ENCODE measurements at places on chromosomes 4 and X.

DNA sequence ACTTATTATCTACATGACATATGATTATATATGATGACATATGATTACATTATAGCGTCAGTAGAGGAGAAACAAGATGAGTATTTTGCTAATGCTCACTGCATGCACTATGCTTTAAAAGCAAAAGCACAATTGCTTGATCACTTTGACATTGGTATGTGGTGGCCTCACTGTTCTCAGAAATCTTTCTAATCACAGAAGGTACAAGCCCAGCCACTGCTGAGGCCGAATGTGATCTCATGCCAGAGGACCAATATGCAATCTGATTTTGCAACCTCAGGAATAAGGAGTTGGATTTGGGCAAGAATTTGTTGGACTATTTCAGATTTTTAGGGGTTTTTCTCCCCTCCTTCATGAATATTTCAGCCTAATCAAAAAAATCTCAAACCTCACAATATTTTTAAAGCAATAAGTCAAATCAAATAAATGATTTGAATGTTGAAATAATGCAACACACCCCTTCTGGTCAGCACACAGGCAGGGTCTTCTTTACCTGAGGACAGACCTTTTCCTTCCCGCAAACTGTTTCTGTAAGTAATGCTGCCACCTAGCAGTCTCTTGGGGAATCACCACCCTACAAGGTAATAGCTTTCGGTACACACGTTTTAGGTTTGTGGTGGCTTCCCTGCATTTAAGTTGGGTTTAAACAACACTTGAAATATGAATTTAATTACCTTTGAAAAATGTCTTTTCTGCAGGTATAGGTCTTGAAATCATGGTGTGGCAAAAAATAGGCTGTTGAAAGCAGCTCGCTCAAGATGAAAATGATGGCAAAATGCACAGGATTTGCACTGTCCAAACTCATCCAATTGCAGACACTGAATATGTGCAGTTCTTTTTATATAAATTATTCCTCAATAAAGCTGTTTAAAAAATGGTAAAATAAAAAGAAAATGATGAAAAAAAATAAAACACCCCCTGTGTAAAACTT lies 4.8 kb upstream of the CXCL13 start:
- DNase-seq: peak; percentile 22

DNA sequence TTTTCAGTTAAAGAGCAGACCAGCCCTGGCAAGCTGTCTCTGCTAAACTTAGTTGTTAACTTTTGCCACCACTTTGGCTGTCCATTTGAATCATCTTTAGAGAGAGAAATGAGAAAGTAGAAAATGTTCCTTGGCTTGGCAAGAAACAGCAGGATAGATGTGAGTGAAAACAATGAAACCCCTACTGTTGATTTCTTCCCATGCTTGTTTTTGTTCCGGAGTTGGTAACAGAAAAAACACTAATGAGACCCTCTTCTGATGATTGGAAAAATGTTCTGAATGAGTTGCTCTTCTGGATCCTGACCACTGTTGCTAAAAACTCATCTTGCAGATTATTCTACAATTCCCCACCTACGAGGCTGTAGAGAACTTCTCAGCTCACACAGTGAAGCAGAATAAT lies 203.3 kb downstream of the MAPK10 start:
- no peak for DNase-seq

GRCh38 chrX:105650986-105651385 lies 171.4 kb upstream of the NRK start:
- no peak for DNase-seq

DNA sequence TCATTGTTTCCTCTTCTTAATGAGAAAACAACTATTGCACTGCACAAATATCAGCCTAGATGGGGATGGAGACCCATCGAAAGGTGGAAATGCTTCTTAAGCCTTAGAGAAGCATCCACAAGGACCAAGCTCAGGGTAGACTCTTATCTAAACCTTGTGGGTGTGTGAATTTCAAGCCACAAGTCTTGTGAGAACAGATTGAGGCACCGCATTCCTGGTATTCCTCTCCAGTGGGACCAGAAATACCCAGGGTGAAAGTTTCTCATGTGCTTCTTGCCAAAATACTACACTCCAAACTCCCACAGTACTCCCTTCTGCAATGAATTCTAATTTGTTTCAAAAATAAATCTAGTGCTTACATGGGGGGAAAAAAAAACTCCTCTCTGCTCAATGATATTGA lies 375.6 kb downstream of the PDGFC start:
- DNase-seq: no peak

DNA sequence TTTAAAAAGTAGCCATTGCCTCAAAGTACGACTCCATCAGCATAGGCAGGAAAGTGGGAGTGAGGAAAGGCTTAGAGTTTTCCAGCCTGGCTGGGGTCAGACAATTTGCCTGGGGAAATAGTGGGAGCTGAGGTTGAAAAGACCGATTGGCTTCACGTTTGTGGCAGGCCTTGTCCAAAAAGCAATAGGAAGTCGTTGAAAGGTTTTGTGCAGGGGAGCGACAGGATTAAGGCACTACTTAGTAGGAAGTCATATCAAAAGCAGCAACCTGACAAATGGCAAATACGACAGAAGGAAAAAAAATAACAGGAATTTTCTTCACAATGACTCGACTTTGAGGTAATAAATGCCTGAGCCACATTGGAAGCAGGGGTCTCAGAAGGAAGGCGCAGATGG lies 691 bp upstream of the EREG start:
- DNase-seq: no peak

DNA sequence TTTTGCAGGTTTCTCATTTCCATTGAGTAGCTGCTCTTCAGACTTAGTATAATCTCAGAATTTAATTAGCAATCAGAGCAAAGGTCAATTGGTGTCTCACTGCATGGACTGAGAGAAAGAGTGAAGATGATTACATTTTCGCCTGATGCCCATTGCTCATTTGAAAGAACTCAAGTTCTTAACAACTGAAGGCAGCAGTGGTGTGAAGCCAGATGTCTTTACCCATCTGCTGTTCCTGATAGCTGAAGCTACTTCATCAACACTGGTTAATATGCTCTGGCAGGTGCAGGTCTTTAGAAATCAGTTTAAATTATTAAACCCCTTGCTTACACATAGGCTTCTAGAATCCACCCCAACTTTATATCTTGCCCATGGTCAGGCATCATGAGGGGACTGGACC lies 64.5 kb upstream of the FRAS1 start:
- DNase-seq: no peak

GRCh38 chr4:121551881-121552280 lies 144.9 kb downstream of the ANXA5 start:
- DNase-seq: no peak

GRCh38 chrX:54042609-54043021 lies 1.7 kb downstream of the PHF8 start:
- DNase-seq: no peak

GRCh38 chr4:77820649-77821561 lies 1.7 kb upstream of the CNOT6L start:
- DNase-seq: no peak

- no peak for DNase-seq
These were observed 45.1 kb downstream of the ASIC5 start for GRCh38 chr4:155820887-155821518.

DNA sequence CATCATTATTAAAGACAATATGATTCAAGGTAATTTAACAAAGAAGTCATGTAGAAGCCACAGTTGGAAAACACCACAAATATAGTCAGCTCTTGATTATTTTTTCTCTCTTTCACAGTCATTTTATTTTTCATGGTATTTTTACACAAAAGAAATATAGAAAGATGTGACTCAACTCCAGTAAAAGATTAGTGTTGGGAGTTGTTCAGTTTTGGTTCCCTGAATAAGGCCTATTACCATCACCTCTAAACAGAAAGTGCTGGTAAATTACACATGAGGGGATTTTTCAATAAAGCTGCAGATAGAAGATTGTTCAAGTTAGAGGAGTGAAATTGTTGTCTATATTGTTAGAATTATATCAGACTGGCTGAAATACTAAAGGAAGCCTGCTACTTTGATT lies 107.0 kb downstream of the DDIT4L start:
- no peak for DNase-seq

DNA sequence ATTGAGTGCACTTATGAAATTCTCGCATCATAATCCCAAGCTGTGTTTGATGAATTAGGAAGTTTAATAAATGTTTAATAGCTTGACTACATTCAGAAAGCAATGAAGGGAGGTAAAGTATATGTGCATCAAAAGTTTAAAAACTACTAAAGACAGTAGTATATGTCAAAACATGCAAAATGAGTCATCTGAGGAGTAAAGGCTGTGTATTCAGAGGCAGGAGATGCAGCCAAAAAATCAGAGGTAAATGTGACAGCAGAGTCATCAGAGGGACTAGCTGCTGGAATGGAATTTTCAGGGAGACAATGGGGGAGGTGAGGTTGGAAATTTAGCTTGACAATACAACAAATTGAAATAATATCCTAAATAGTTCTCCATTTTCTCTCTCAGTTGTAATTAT lies 127.0 kb upstream of the FUNDC1 start:
- no peak for DNase-seq

GRCh38 chrX:110224926-110225617 lies 92.8 kb downstream of the AMMECR1 start:
- no peak for DNase-seq

GRCh38 chr4:159248384-159249178 lies 145.7 kb downstream of the RAPGEF2 start:
- DNase-seq: peak; percentile 54

DNA sequence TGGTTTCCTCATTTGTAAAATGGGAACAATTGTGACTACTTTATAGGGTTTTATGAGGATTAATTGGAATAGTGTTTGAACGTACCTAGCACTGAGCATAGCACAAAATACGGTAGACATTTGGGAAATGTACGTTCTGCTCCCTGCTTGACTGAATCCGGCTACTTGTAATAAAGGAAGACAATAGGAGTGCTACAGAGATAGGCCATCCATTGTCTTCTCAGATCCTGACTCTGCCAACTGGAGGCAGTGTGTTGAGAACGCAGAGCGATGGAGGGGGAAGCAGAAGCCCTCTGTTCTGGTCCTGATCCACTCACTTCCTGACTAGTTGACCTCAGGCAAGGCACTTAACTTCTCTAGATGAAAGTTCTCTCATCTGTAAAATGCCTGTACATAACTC lies 26.4 kb downstream of the ENPP6 start:
- no peak for DNase-seq

GRCh38 chrX:12950851-12951594 lies 23.9 kb upstream of the TMSB4X start:
- no peak for DNase-seq

- no peak for DNase-seq
These were observed 89.7 kb downstream of the EPHA5 start for GRCh38 chr4:65580551-65580950.

DNA sequence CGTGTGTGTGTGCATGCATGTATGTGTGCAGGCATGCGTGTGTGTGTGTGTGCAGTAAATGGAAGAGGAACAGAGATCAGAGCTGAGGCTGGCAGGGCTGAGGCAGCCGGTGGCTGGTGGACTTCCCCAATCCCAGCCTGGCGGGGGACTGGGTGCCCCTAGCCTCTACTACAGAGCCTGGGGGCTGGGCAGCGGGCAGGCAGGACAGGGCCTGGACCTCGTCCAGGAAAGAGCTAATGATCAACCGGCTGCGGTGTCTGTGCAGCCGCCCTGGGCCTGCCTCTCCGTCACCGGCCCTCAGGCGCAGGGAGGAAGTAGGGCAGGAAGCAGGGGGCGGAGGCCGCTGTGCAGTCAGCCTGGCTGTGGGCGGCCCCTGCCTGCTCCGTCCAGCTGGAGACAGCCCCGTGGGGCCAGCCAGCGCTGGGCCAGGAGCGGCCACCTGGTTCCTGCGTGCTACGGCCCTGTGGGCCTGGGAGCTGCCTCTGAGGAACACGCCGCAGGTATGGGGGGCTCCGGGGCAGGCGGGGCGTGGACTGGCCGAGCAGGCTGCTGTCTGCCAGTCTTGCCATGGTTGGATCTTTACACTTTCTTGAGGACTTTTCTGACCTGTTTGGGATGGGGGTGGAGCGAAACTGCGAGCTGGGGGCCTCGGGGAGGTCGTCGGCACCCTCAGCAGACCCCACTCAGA lies at the start of gene SH3TC1:
Gene SH3TC1, plus strand, starts transcription at position 385 of the 688 bp plus-strand sequence. CDS start 5,905 bp downstream, outside the sequence.
- DNase-seq: peak; percentile 40

DNA sequence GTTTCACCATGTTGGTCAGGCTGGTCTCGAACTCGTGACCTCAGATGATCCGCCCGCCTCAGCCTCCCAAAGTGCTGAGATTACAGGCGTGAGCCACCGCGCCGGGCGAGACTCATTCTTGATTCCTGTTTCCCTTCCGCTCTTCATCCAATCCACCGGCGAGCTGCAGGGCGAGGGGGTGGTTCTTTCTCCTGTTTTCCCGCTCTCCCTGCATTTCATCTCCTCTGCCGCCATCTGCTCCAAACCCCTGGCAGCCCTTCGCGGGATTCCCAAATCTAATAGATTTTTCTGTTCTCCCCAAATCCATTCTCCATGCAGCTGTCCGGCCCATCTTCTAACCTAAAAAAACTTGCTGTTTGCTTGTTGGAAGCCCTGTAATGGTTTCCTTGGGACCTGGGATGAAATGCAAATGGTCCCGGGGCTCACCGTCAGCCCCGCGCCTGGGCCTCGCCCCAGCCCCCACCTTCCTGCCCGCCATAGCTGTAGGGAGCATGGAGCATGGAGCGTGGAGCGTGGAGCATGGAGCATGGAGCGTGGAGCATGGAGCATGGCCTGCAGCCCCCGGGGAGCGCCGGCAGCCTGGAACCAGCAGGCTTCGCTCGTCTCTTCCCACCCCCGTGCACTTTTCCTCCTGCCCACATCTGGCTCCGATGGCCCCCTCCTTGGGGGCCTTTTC lies 1.1 kb downstream of the ZFP42 start:
- no peak for DNase-seq

GRCh38 chr4:180057299-180057721 lies 2185.9 kb upstream of the TENM3 start:
- no peak for DNase-seq

- no peak for DNase-seq
These were observed 26.1 kb upstream of the IGFBP7 start for GRCh38 chr4:57136281-57136680.

DNA sequence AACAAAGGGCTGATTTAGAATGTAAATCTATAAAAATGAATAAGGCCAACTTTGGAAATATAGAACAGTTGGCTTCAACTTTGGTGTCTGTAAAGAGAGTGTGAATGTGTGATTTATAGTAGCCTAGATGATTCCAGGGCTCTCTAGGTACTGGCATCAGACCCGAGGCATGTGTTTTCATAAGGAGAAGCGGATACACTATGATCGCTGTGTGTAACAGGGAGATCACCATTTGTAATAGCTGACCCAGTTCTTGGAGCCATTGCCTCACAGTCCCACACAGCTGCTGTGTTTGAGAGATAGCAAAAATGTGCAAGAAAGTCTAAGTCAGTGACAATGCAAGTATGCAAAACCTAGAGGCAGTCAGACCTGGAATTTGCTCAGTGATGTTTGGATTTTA lies 135.1 kb downstream of the REPS2 start:
- no peak for DNase-seq

GRCh38 chr4:82629238-82630000 lies 67.6 kb upstream of the TMEM150C start:
- DNase-seq: no peak
